ENCODE measurements at places on chromosomes 6 and 20. TPM values are rescaled to one million over a fixed set of nuclear protein-coding genes. Genes with fewer than 3 reads are reported as not detected.
A peak's percentile ranks its signal among the peaks of the same experiment; 100 is the strongest.

GRCh38 chr6:37396571-37397180, 36.3 kb upstream of the CMTR1 start:
- H3K4me3 ChIP-seq, result no peak overlapping the region
- H3K4me1 ChIP-seq, result peaks cover 8% of the 10 kb centered on the region
- no peak for DNase-seq
- H3K36me3 ChIP-seq, result peaks cover 26% of the 10 kb centered on the region
- H3K27ac ChIP-seq, result no peak overlapping the region

DNA sequence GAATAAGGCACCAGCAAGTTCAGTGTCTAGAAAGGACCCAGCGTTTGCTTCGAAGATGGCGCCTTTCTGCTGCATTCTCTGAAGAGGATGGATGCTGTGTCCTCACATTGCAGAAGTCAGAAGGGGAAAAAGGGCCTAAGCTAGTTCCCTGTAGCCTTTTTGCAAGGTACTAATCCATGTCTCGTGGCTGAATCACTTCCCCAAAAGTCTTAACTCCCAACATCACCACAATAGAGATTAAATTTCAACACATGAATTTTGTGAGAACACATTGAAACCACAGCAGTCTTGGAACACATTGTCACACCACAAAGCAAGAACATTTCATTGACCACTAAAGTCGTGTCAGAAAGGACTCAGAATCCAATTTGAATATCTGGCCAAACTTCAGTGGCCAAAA, 42.1 kb downstream of the KLHL31 start:
- no peaks in the 10 kb centered on the region for H3K27me3 ChIP-seq
- no peak overlapping the region for H3K27ac ChIP-seq
- H3K4me1 ChIP-seq, result peaks cover 23% of the 10 kb centered on the region
- no peak overlapping the region for H3K4me3 ChIP-seq
- H3K36me3 ChIP-seq, result no peaks in the 10 kb centered on the region

GRCh38 chr20:19921284-19921793, 95.8 kb upstream of the NAA20 start:
- H3K4me1 ChIP-seq, result peaks cover 47% of the 10 kb centered on the region
- DNase-seq, result no peak
- H3K27me3 ChIP-seq, result no peaks in the 10 kb centered on the region
- peak overlapping the region; percentile 54 for H3K27ac ChIP-seq
- H3K36me3 ChIP-seq, result no peaks in the 10 kb centered on the region
- H3K4me3 ChIP-seq, result no peak overlapping the region

Gene CLPSL1
- polyA plus RNA-seq, result not detected

Gene CPXM1
- not detected for polyA plus RNA-seq

DNA sequence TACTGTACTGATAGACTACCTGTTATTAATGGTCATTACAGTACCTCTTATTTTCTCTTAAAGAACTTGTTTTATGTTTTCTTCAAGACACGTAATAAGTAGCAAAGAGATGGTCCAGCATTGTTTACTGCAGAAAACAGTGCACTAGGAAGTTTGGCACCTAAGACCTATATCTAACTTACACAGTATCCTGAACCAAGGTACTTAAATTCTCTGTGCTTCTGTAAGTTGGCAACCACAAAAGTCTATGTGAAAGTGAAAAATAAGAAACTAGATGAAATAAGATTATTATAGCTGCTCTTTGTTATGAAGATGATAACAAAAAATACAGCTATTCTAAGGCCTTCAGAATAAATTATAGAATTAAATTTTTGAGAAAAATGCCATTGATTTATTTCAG, 411.7 kb upstream of the SOX4 start:
- H3K27me3 ChIP-seq, result no peaks in the 10 kb centered on the region
- no peak for DNase-seq
- H3K27ac ChIP-seq, result no peak overlapping the region

Gene DNAH8
- polyA plus RNA-seq, result not detected

- no peaks in the 10 kb centered on the region for H3K36me3 ChIP-seq
- peaks cover 18% of the 10 kb centered on the region for H3K4me1 ChIP-seq
- H3K27me3 ChIP-seq, result no peaks in the 10 kb centered on the region
- H3K4me3 ChIP-seq, result no peak overlapping the region
Observed at GRCh38 chr6:45736134-45736533, 279.5 kb downstream of the CLIC5 start.

Gene OR12D3
- not detected for polyA plus RNA-seq

DNA sequence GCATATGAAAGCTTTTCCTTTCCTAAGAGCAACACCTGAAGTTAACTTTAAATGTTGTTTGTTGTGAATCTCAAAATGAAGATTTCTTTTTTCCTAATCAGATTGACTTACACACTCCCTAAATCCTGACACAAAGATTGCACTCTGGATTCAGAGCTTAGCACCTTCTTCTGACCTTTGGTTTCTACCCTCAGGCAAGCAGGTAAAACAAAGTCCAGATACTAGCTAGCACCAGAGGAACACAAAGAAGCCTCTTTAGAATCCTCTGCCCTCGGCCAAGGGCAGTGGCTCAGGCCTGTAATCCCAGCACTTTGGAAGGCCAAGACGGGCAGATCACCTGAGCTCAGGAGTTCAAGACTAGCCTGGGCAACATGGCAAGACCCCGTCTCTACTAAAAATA, 14.5 kb downstream of the SERAC1 start:
- no peaks in the 10 kb centered on the region for H3K27me3 ChIP-seq
- H3K27ac ChIP-seq, result no peak overlapping the region
- H3K4me3 ChIP-seq, result no peak overlapping the region
- H3K4me1 ChIP-seq, result peaks cover 11% of the 10 kb centered on the region
- H3K36me3 ChIP-seq, result peaks cover 46% of the 10 kb centered on the region

Gene MAS1
- polyA plus RNA-seq, result not detected

DNA sequence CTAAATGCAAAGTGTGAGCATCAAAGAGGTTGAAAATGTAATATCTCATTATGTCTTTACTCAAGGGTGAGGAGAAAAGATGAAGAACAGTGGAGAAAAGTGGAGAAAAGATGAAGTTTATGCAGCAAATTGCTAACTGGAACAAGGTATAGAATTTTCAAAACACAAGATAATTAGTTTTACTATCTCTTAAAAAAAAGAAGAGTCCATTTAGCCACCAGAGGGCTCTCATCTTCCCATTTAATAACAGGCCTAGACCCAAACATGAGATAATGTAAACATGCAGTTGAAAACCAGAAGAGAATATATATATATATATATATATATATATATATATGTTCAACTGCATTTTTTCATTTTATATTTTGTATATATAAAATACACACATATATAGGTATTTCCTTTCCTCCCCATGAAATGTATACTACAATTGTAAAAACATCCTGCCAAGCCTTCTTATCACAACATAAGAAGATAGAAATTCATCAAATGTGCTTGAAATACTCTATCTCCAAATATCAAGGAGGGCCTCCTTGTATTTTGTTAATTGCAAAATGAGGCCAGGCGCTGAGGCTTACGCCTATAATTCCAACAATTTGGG, 78.4 kb downstream of the ADTRP start:
- H3K27ac ChIP-seq, result no peak overlapping the region
- H3K27me3 ChIP-seq, result no peaks in the 10 kb centered on the region
- H3K4me1 ChIP-seq, result peaks cover 8% of the 10 kb centered on the region
- no peaks in the 10 kb centered on the region for H3K36me3 ChIP-seq

Gene PAK5
- not detected for polyA plus RNA-seq

DNA sequence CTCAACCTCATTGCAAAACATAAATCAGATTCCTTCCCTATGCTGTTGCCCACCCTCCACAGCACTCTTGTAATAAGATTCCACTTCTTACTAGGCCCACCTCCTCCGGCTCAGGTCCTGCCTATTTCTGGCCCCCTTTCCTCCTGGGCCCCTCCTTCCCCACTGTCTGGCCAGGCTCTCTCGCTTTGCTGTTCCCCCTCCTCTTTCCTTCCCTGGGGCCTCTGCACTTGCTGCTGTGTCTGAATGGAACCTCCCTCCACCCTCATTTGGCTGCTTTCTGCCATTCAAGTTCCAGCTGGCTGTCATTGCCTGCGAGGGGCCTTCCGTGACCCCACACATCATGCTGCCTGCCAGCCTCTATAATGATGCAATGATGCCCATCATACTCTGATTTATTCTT, 38.9 kb downstream of the ARHGAP40 start:
- no peak overlapping the region for H3K27ac ChIP-seq
- H3K27me3 ChIP-seq, result no peaks in the 10 kb centered on the region
- H3K36me3 ChIP-seq, result no peaks in the 10 kb centered on the region
- DNase-seq, result no peak
- no peak overlapping the region for H3K4me3 ChIP-seq
- no peaks in the 10 kb centered on the region for H3K4me1 ChIP-seq

GRCh38 chr20:24102749-24103333, 114.3 kb upstream of the GGTLC1 start:
- no peak for DNase-seq
- H3K36me3 ChIP-seq, result no peaks in the 10 kb centered on the region
- H3K27ac ChIP-seq, result no peak overlapping the region
- H3K4me1 ChIP-seq, result no peaks in the 10 kb centered on the region
- H3K4me3 ChIP-seq, result no peak overlapping the region
- no peaks in the 10 kb centered on the region for H3K27me3 ChIP-seq

GRCh38 chr20:54054516-54054915, 15.9 kb downstream of the BCAS1 start:
- no peak overlapping the region for H3K27ac ChIP-seq
- no peak for DNase-seq
- H3K4me3 ChIP-seq, result no peak overlapping the region
- H3K36me3 ChIP-seq, result no peaks in the 10 kb centered on the region
- no peaks in the 10 kb centered on the region for H3K27me3 ChIP-seq

DNA sequence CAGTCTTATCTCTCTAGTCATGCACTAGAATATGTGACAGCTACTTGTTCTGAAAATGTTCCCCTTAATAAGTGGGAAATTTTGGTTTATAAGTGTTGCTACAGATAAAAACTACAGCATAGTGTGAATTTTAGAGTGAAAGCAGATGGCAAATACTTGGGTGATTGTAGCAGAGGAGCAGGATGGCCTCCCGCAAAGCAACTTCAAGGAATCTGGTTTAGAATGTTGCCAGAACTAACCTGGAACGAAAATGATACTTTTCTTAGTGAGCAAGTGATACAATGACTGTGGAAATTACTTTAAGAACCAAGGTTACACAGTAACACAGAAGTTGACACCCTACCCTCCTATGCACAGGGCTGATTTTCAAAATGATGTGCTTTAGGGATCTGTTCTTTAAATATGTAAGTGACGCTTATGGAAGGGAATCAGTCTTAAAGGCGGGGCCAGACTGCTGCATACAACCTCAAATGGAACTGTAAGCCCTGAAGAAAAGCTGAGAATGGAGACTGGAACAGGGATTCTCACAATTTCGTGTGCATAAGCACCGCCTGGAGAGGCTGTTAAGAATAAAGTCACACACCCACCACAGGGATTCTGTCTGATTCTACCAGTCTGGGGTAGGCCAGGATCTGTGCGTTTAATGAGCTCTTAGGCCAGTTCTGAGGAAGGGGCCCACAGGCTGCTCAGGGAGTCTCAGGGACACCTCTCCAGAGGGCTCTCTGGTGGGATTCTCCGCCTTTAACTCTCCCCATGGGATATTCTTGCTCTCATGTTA, 97.9 kb downstream of the FYN start:
- peaks cover 83% of the 10 kb centered on the region for H3K36me3 ChIP-seq
- no peak overlapping the region for H3K4me3 ChIP-seq
- no peak for DNase-seq
- no peak overlapping the region for H3K27ac ChIP-seq

Gene SFT2D1
- 166 TPM for polyA plus RNA-seq

DNA sequence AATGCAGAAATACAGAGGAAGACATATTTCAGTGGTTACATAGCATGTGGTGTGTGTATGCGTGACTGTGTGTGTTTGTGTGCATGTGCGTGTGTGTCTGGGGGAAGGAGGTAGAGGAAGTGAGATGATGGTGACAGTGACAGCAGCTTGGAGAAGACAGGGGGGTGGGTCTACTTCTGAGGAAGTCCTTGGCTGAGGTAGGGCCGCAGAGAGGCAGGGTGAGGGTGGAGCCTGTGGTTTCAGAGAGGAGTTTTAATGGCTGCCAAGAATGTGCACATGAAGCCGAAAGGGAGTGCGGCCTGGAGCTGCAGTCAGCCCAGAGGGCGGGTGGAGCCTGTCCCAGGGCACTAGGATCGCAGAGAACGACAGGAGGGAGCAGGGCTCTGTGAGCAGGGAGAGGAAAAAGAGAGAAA, 22.7 kb upstream of the RNF24 start:
- H3K36me3 ChIP-seq, result no peaks in the 10 kb centered on the region
- DNase-seq, result peak; percentile 97
- no peaks in the 10 kb centered on the region for H3K27me3 ChIP-seq

- H3K27me3 ChIP-seq, result no peaks in the 10 kb centered on the region
- no peaks in the 10 kb centered on the region for H3K36me3 ChIP-seq
- no peak for DNase-seq
- H3K4me3 ChIP-seq, result no peak overlapping the region
Observed at GRCh38 chr6:137156650-137157049, 16.8 kb downstream of the IL22RA2 start.

Gene RBM24
- not detected for polyA plus RNA-seq

DNA sequence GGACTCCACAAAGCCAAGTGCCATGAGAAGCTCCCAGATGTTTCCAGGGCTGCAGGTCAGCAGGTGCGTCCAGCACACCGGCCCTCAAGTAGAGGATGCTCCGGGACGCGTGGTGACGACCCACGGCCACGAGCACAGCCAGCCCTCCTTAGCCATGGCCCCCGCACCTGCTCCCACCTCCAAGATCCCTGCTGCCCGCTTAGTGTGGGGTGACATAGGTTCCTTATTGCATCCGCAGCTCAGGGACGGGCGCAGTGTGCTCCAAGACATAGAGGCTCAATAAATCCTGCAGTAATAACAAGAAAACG, 138.1 kb upstream of the RPS6KA2 start:
- H3K27me3 ChIP-seq, result no peaks in the 10 kb centered on the region
- DNase-seq, result no peak
- H3K27ac ChIP-seq, result no peak overlapping the region
- H3K4me1 ChIP-seq, result no peaks in the 10 kb centered on the region

- no peak overlapping the region for H3K27ac ChIP-seq
- no peaks in the 10 kb centered on the region for H3K27me3 ChIP-seq
- no peak for DNase-seq
Observed at GRCh38 chr20:55882286-55882685, 123.0 kb downstream of the CBLN4 start.

Gene PHACTR3
- not detected for polyA plus RNA-seq

Gene GRIK2
- not detected for polyA plus RNA-seq

- no peak overlapping the region for H3K4me3 ChIP-seq
- no peak overlapping the region for H3K27ac ChIP-seq
- H3K36me3 ChIP-seq, result no peaks in the 10 kb centered on the region
- peaks cover 29% of the 10 kb centered on the region for H3K4me1 ChIP-seq
- no peaks in the 10 kb centered on the region for H3K27me3 ChIP-seq
Observed at GRCh38 chr20:23659989-23660837, 22.5 kb upstream of the CST3 start.
